Stimulated activated naive CD8-positive, alpha-beta T cell treated with anti-CD3 and anti-CD28 coated beads, Interleukin-15, Interleukin-2, amounts not matched to agents 100 U/mL and 50 U/mL, for 24 hours (primary cell): ENCODE measurements at places on chromosomes 12 and 14.

DNA sequence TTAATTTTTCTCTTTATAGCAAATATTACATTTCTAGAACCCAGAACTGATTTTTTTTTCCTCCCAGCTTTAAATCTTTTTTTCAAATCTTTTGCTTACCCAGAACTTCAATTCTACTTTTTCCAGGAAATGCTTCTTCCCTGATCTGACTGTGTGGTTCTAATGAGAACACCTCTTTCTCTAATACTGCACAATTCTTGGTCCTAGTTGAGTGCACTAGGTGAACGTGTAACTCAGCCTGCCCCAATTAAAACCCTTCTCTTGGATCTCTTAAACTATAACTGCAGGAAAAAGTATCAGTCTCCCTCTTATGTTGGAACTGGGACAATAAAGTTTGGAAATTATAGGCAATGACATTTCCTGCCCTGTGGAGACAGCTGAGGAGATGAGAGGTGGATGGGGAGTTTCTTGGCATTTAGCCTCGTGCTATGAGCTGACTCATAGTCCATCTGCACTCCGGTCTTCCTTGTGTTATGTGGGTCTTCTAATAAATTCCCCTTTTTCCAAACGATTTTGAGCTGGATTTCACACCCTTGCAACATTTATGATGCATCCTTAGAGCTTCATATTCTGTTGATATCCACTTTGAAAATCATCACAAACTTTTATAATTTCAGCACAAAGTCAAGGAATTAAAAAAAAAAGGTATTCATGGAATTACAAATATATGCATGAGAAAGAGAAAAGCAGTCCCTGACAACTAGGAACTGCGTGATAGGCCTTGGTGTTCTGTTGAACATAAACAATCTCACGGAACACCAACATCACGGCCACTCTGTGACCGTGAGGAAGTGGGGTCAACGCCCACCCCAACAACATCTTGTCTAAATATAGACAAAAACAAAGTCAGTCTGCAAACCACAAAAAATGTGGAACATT, 52.4 kb downstream of the BRMS1L start:
- no peak for DNase-seq

- peak; percentile 61 for DNase-seq
Observed at GRCh38 chr12:121812320-121812871, 8.6 kb downstream of the SETD1B start.

- no peak for DNase-seq
Observed at GRCh38 chr14:87628129-87628528, 364.9 kb downstream of the GALC start.

- DNase-seq: no peak
Observed at GRCh38 chr14:45104561-45104960, 20.6 kb downstream of the PRPF39 start.

DNA sequence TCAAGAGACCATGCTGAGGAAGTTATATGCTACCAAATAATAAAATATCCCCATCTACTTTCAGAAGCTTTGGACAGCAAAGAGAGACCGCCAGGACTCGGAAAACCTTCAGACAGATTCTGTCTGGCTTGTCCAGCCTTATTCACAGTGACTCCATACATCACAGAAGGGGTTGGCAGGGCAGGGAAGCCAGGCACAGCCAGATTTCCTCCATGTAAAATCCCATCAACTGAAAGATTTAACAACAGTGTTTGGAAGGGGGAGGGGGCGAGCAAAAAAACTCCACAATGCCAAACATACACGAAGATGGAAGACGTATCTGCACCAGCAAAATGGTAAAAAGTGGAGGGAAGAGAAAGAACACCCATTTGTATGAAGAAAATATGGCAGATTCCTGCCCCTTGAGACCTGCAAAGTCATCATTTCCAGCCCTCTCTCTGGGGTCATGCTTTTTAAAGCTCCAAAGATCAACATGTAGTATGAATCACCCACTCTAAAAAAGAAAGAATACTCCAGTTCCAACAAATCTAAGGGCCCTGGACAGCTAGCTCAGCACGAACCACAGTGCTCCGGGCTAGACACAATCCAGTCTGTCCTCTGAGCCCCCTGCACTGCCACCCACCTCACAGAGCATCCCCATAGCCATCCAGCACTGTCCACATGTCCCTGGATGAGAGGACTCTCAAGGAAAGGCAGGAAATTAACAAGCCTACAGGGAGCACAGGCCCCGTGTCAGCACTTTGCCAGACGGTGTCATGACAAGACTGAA, 116.4 kb downstream of the DICER1 start:
- DNase-seq: no peak

DNA sequence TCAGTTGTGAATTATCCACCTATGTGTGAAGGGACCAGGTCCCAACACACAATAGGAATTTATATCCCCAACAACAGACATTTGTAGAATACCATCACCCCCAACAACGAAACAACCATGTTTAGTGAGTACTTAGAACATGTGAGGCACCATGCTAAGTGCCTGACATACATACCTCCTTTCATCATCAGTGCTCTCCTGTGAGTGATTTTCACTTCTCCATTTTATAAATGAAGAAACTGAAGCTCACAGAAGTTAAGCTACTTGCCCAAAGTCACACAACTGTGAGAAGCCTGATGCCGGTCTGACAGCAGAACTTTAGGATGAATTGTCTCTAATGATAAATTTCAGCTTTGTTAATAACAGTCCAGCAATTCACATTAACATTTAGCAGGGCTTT, 35.4 kb downstream of the SPTB start:
- no peak for DNase-seq
